ENCODE measurements at places on chromosomes 4 and X.

- DNase-seq: no peak
Measured at GRCh38 chr4:1342003-1342402, 5.0 kb upstream of the UVSSA start.

DNA sequence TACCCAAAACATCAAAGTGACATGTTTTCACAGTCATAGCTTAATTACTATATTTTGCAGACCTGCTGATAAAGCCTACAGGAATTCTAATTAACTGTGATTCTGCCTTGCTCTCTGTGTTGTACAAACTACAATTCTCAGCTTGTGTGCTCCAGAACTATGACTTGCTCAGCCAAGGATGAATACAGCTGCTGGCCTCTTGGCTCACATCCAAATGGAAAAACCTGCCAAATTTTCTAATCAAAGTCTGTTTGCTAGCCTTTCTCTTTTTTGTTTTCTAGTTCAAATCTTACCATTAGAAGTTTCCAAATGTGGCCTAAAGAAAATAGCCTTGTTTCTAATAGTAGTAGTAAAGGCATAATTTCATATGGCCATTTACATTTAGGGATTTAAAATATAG is 1176.8 kb downstream of the FAM133A start:
- DNase-seq: no peak

DNA sequence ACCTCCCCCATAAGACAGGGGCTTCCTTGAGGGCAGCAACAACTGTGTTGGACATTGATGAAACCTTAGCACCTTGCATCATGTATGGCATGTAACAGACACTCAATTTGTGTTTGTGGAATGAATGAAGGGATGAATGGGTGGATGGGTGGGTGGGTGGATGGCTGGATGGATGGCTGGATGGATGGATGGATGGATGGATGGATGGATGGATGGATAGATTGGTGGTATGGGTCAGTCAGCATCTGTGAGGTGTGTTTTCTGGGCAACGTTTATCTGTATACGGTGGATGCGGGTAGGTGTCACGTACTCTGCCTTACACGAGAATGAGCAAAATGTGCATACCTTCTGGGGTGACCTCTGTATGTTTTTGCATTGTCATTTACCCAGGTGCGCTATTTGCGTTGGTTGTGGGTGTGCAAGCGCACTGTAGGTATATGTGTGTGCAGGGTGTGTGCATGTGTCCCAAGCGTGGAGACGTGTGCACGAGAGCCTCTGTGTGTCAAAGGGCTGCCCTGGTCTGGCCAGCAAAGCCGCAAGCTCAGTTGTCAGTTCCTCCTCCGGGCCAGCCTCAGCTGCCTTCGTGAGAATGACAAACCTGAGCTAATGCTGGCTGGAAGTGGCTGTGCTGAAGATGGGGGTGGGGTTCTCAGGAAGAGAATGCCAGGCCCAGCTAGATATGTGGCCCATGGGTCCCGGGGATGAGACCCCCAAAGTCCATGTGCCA is 26.5 kb downstream of the ELF4 start:
- DNase-seq: no peak

DNA sequence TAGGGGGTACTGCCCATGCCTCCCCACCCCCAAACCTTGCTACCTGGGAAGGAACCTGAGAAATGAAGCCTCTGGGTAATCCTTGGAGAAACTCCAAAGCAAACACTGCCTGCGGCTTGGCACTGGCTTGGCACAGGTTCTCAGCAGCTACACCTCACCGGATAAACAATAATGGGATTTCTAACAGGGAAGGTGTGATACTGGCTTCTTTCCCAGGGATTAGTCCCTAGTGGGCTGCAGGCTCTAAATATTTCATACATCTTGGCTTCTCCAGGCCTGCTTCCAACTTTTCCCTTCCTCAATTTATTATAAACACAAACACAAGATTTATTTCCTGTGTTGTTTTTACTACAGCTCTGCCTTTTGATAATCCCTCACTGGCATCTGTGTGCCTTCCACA is 12.5 kb downstream of the SEC24D start:
- DNase-seq: peak; percentile 78

DNA sequence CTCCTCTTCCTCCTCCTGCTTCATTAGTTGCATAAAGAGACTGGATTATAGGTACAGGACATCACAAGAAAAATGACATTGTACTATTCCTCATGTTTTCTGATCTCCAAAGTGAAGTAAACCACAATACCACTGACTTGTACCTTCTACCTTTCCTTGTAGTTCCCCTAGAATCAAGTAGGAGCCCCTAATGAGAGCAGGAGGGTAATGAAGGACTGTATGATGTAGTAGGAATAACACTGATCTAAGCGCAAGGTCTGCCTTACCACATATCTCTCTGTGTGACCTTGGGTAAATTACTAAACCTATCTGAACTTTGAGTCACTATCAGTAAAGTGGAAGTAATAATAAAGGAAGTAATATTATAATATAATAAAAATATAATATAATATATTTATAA is 3.6 kb downstream of the VSIG4 start:
- DNase-seq: no peak

DNA sequence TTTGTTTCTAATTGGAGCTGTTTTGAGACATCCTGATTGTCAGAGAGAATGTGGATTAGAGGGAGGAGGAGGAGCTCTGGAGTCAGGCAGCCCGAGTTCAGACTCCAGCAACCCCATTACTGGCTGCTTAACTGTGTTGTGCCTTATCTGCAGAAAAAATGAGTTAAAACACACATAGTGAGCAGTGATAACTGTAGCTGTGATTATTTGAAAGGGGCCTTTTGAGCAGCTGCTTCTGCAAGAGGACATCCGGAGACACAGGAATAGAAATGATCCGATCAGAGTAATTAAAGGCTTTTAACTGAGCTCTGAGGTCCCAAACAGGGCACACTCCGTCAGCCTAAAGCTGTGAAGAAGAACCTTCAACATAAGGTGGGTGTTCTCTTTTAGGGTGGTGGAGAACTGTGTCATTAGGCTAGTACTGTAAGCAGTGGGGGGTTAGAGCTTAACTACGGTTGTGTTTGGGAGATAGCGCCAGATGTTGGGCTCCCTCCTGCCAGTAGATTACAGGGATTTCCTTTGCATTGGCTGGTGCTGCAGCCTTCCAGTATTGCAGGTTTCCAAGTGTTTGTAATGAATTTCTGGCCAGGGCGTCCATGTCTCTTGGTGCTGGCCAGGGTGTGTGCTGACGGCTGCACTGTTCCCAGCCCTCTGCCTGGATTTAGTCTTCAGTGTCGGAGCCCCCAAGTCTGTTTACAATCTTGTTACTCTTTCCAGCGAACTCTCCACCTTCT is 24.3 kb downstream of the ADD1 start:
- DNase-seq: no peak

- DNase-seq: no peak
Measured at GRCh38 chrX:47500554-47500953, 17.5 kb upstream of the ZNF41 start.

DNA sequence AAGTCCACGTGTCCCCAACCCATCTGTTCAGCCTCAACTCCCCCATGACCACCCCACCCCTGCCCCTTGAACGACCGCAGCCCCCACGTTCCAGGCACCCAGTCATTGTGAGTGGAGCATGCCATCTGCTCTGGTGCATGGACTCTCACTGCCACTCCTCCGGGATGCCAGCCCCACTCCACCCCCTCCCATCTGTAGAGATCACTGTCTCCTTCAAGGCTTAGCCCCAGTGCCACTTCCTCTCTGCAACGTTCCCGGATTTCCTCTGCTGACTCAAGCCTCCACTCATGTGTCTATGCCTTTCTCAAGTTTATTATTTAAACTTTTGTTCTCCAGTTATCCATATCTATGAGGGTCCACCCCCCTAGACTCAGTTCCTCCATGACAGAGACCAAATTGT is 54.0 kb downstream of the MAML3 start:
- DNase-seq: no peak

GRCh38 chrX:134158821-134159512 is 78.0 kb upstream of the CCDC160 start:
- no peak for DNase-seq

DNA sequence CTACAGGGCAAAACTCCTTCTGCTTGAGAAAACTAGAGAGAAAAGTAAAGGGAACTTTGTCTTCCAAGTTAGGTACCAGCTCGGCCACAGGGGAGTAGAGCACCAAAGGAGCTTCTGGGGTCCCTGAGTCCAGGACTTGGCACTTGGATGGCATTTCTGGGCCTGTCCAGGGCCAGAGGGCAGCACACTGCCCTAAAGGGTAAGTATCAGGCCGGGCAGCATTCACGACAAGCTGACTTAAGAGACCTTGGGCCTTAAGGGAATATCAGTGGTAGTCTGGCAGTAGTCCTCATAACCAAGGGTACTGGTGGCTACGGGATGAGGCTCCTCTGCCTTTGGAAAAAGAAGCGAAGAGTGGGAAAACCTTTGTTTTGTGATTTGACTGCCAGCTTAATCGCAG is 632.7 kb downstream of the KLHL13 start:
- no peak for DNase-seq

- DNase-seq: no peak
Measured at GRCh38 chr4:65667506-65668041, 2.7 kb downstream of the EPHA5 start.

- DNase-seq: no peak
Measured at GRCh38 chr4:143133977-143134376, 50.7 kb upstream of the USP38 start.

- no peak for DNase-seq
Measured at GRCh38 chrX:154017766-154018517, 1.8 kb downstream of the IRAK1 start.

GRCh38 chr4:14596028-14596427 is 406.3 kb upstream of the CPEB2 start:
- DNase-seq: no peak

- DNase-seq: peak; percentile 8
Measured at GRCh38 chrX:134396174-134396573, 63.8 kb upstream of the HPRT1 start.

DNA sequence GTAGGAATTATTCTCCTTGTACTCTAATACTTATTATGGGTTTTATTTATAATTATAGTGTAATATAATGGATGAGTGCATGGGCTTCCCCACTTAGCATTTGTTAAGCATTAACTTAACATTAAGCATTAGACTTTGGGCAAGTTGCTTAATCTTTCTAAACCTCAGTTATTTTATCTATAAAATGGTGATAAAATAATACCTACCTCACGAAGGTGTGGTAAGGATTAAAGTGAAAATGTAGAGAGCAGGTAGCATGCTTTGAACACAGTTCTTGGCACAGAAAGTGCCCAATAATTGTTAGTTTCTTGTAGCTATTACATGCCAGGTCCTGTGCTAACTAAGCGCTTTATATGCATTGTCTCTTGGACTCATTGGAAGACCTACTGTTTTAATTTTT is 2.6 kb downstream of the MSMO1 start:
- no peak for DNase-seq

DNA sequence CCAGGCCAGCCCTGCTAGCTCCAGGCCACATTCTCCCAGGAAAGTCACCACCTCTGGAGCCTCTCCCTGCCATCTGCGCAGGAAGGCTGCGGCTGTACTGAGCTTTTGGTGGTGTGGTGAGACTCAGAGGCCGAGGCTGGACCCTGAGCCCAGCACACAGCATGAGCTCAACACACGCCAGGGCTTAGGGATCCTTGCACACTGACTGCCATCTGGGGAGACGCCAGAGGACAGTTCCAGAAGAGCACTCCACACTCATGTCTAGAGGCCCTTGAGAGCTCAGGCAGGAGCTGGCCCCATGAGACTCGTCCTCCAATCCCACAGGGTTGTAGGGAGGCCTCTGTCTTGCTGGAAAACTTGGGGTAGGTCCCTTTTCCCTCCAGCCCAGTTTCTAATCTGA is 40.6 kb downstream of the ABLIM2 start:
- peak; percentile 45 for DNase-seq

GRCh38 chr4:86595426-86595805 is 1.3 kb downstream of the PTPN13 start:
- no peak for DNase-seq

GRCh38 chr4:153904011-153904410 is 115.1 kb upstream of the SFRP2 start:
- no peak for DNase-seq

DNA sequence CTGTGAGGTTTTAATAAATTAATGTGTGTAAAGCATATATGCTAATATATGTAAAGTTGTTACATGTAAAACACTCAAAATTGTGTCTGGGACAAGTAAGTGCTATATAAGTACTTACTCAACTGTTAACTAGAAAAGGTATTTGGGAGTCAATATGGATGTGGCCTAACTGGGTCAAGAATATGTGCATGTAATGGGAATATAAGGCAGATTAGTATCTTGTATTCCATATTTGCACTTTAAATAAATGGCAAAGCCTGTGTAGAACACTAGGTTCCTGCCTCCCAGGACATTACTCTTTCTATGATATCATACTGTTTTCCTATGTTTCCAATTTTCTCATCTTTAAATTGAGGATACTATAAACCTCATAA is 270.6 kb downstream of the FBXO8 start:
- DNase-seq: no peak

- no peak for DNase-seq
Measured at GRCh38 chr4:141977433-141977832, 341.1 kb downstream of the IL15 start.
